ENCODE measurements at places on chromosomes 5 and 9.

GRCh38 chr5:133075572-133076536 is 24.0 kb downstream of the HSPA4 start:
- no peak for DNase-seq

- DNase-seq: no peak
These were observed 169.2 kb upstream of the SPRY4 start for GRCh38 chr5:142493875-142494518.

DNA sequence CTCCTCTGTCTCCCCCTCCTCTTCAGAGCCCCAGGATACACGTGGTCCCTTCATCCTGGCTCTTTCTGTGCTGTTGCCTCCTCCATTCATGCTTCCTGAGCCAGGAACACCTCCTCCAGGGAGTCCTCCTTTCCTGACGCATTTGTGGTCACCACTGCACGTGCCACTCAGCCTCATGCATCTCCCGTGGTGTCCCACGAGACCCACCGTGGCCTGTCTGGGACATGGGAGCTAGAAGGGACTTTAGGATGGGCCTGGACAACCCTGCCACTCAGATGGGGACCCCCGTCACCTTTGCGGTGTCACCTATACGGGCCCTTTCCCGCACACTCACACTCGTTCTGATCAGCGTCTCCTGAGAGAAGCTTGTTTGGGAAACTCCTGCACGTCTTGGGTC is 6.7 kb downstream of the GLIPR2 start:
- no peak for DNase-seq

DNA sequence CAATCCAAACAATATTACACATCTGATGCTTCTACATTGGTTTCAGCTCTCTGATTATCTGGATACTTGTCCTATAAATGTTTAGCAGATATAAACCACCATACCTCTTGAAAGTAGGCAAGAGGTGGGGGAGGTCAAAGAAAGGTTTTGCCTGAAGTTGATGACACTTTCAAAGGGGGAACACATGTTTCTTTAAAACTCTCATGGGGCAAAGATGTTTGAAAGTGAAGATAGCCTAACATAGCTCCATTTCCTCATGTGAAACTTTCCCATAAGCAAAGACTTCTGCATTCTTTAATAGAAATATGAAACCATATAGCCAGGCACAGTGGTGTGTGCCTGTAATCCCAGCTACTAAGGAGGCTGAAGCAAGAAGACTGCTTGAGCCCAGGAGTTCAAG is 62.1 kb downstream of the CETN3 start:
- no peak for DNase-seq

- DNase-seq: no peak
These were observed 199.3 kb downstream of the DMRTA1 start for GRCh38 chr9:22645893-22646292.

DNA sequence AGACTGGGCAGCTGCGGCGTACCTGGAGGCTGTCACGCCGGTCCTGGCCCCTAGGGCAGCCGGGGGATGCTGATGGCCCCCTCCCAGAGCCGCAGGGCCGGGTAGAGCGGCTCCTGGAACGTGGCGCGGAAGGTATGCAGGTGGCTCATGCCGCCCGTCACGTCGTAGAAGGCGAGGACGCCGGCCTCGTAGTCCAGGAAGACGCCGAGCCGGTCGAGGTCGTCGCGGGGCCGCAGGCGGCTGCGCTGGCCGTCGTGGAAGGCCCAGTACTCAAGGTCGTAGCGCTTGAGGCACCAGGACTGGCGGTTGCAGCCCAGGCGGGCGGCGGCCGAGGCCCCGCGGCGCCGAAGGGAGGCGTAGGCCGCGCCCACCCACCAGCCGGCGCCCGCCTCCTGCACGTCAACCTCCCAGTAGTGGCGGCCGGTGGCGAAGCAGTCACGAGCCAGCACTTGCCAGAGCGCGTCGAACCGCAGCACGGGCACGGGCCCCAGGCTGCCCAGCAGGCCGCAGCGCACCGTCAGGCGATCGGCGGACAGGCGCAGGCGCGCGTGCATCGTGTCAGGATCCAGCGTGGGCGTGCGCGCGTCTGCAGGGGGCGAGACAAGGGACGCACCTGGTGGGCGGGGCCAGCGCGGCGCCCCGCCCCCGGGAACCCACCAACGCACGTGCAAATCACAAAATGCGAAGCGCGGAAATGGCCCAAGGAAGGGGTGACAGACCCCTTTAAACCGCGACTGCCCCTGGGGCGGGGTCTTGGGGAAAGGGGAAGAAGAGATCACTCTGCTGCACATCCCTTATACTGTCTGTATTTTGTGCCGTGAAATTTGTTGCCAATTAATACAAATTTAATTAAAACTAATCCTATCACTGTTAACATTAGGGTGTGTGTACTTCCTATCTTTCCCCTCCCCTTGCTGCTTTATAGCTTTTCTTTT is 31.2 kb downstream of the NANS start:
- DNase-seq: no peak

DNA sequence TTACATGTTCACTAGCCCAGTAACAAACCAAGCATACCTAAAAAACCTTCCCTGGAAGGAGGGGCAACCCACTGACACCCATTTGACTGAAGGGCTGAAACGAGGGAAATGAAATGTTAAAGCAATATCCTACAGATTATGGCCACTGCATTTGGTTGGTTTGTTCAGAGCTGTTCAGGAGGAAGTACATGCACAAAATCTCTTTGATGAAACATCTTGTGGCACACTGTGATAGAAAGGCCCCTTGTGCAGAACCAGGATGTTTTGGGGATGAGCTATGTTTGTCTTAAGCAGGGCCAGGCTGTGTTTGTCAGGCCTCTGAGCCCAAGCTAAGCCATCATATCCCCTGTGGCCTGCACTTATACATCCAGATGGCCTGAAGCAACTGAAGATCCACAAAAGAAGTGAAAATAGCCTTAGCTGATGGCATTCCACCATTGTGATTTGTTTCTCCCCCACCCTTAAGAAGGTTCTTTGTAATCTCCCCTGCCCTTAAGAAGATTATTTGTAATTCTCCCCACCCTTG is 467.3 kb upstream of the PIK3R1 start:
- no peak for DNase-seq

DNA sequence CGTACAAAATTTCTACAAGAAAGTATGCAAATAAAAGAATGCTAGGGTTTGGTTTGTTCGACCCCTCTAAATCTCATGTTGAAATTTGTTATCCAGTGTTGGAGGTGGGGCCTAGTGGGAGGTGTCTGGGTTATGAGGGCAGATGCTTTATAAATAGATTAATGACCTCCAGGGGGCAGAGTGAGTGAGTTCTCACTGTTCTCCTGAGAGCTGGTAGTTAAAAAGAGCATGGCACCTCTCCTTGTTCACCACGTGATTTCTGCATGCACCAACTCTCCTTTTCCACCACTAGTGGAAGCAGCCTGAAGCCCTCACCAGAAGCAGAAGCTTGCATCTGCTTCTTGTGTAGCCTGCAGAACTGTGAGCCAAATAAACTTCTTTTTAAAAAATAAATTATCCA is 50.4 kb upstream of the FAM170A start:
- no peak for DNase-seq

- no peak for DNase-seq
These were observed 2.0 kb upstream of the LCN10 start for GRCh38 chr9:136744773-136745172.

DNA sequence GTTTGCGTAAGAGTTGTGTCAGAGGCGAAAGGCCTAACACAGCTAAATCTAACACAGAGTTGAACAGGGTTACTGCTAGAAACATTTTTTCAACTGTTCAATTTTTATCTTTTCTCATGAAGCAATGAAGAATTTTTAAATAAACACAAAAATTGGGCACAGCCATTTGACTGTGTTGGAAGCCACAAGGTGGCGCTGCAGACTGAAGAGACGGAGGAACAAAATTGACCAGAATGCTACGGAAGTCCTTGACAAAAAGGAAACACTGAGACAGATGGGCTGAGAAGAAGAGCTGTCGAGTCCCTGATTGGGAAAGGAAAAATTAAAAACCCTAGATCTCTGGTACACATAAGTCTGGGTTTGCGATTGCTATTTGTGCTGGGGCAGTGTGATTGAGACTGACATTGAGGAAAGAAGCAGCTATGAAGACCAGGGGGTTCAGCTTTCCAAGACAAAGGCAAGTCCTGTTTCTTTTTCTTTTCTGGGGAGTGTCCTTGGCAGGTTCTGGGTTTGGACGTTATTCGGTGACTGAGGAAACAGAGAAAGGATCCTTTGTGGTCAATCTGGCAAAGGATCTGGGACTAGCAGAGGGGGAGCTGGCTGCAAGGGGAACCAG is at the start of gene PCDHB9:
Gene PCDHB9, plus strand, starts transcription at position 265 of the 616 bp plus-strand sequence. Its CDS starts 158 bp downstream, at position 423.
- DNase-seq: no peak

GRCh38 chr5:175620527-175620926 is 37.3 kb upstream of the HRH2 start:
- no peak for DNase-seq

GRCh38 chr5:111511831-111512374 is 432 bp downstream of the STARD4 start:
- no peak for DNase-seq

DNA sequence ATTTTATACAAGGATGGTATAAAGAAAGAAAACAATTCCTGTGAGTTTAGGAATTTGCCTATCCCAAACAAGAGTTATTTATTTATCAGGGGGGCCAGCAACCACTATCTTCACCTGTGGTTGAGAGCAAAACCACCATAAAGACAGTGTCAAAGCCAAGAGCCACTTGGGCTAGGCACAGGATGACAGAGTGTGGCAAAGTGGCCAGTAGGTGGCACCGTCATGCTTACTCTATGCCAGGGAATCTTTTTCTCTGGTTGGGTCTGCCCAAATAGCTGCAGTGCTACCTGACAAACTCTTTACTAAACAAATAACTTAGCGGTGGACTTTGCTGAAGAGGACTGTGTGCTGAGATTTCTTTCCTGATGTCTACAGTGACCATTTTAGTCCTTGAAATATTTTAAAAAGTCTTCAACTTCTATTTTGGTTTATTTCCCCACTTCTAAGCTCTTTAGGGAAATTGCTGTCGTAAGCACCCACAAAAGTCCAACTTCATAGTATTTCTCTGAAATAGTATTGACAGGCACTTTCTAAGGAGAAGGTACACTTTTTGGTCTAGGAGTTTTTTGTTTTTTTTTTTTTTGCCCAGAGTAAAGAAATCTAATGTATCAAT is 285.0 kb downstream of the RFX3 start:
- DNase-seq: no peak

All from esophagus squamous epithelium (tissue), 5 donors.